Activated naive CD8-positive, alpha-beta T cell treated with anti-CD3 and anti-CD28 coated beads for 36 hours (primary cell): ENCODE measurements at places on chromosomes 3 and 15.

DNA sequence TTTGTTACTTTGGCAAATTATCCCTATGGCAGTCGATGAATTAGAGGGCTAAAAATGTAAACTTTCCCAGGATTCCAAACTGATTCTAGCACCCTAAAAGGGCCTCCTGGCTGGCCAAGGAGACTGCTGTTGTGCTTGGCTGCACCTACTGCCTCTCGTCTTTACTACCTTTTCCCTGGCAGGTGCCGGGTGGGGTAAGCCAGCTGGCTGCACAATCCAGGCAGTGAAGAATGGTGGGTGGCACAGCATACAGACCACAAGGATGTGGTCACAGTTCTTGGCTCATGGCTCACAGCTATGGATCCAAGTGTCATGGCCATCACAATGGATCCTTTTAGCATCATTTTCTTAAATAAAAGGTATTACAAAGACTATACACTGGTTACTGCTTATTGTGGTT is 20.7 kb upstream of the SLC25A26 start:
- DNase-seq = no peak

DNA sequence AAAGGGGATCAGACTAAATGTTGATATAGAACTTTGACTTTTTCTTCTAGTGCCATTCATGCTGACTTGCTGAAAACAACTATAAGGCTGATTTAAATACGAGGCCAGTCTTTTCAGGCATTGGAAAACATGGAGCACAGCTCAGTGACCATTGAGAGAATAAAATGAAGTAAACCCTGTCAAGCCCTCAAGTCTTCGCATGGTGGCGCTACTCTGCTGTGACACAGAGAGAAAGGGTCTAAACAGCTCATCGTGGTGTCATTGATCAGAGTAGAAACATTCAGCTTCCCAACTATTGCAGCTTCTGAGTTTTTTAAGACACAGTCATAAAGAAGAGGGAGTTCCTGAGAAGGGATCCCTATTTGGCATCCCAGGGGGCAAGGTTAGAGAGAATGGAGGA is 716.2 kb downstream of the DIPK2A start:
- DNase-seq = no peak

DNA sequence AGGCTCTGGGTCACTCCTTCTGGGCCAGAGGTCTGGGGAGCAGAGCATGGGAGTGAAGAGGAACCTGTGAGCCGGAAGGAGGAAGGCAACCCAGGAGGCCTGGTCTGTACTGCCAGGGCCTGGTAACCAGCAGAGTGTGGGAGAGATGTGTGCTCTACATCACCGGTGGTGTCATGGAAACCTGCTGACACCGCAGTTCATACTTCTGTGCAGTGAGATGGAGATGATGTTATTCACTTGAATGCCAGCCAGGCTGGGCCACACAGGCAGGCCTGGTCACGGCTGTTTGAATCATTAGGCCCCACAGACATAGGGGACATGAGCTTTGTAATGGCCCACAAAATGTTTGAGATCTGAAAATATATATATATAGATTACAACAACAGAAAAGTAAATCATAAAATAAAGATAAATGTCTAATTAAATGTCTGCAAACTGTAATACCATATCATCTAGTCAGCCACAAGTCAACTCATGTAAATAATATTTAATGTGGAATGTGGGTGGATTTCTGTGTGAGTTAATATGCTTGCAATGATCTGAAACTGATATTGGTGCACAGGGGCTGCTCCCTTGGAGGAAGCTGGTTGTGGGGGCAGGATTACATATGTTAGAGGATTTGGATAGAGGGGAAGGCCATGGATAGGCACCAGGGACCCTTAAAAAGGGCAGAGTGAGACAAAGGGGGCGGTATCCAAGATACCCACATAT is 108.5 kb upstream of the PFN2 start:
- DNase-seq = no peak

DNA sequence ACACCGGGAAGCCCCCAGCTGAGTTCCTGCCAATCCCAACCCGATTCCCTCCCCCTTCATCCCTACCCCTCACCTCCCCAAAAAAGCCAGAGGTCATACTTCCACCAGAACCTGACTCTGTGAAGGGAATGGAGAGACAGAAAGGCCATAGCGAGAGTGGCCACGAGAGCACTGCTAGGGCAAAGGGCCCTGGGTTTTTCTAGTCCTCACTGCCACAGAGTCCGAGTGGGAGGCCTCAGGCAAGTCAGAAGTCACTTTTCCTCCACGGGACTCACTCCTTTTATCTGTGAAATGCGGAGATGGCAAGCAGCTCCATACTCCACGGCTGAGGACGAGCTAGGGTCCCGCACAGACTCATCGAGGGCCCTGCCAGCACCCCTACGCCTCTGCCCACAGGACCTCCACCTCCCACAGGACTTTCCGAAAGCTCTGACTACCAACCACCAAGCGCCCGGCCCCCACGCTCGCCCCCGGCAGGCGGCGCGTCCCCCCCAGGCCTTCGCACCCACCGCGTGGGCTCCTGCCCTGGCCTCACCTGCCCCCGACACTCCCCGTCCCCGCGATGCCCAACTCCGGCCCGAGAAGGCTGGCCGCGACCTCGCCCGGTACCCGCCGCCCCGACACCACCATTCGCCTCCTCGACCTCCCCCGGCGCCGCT is 792 bp downstream of the ATP13A3 start:
- DNase-seq = peak; percentile 71

DNA sequence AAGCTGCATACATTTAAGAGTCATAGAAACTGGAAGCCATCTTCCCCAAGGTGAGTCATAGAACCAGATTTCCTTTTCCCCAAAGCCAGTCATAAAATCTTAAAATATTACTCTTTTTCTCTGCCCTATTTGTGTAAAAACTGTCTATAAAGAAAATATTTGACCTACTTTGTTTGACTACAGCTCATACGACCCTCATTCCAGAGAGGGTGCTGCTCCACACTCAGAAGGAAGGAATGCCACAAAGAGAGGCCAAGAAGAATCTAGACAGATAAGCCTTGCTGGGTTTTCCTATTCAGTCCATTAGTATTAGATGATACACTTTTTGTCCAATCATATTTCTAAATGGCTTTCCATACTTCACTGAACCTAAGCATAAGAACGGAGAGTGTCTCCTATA is 671.6 kb upstream of the SGO1 start:
- no peak for DNase-seq

DNA sequence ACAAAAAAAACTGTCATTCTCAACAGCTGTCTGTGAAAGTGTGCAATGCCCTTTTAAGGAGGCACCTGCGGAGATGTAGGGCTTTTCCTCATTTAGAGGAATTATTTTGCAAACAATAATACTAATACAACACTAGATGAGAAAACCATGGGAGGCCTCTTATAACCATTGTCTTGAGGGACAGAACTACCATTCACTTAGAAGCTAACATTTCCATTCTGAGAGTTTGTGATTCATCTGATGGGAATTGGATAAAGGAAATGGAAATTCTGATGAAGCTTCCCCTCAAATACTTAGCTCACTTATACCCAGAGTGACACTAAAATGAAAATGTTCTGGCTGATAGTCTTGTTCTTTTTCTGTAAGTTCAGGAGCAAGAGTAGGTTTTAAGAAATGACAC is 147.7 kb downstream of the CADPS start:
- DNase-seq = no peak

- no peak for DNase-seq
Measured at GRCh38 chr15:41862515-41863116, 24.0 kb downstream of the PLA2G4B start.

GRCh38 chr15:41010345-41010744 is 57.1 kb downstream of the CHAC1 start:
- no peak for DNase-seq
